Peyer's patch (tissue), 4 donors: ENCODE measurements at places on chromosomes 3 and 15.

DNA sequence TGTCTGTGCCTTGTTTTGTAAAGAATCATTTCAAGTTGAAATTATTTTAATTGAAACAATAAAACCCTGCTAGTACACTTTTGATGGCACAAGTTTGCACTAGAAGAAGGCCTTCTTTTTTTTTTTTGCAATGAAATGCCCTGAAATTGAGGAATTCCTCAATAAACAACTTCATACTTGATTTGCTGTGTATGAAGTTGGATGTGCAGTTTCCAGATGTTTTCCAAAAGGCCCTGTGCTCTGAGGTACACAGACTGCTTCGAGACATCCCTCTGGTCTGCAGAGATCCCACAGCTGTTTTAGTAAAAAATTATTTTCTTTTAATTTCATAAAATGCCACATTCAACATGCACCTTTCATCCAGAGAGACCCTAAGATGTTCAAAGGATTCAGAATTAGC lies 48.9 kb downstream of the HES1 start:
- no peak for DNase-seq

GRCh38 chr3:187616307-187616972 lies 53.8 kb downstream of the SST start:
- peak; percentile 57 for DNase-seq

GRCh38 chr3:24191801-24192403 lies 246.8 kb downstream of the NR1D2 start:
- DNase-seq = no peak

- DNase-seq = no peak
Observed at GRCh38 chr3:2024713-2025112, 74.0 kb upstream of the CNTN4 start.

- DNase-seq = no peak
Observed at GRCh38 chr3:195036574-195036973, 234.4 kb downstream of the XXYLT1 start.

GRCh38 chr15:55990516-55990915 lies 2.9 kb downstream of the NEDD4 start:
- DNase-seq = no peak

GRCh38 chr3:175526609-175527280 lies 667.6 kb downstream of the NAALADL2 start:
- no peak for DNase-seq

DNA sequence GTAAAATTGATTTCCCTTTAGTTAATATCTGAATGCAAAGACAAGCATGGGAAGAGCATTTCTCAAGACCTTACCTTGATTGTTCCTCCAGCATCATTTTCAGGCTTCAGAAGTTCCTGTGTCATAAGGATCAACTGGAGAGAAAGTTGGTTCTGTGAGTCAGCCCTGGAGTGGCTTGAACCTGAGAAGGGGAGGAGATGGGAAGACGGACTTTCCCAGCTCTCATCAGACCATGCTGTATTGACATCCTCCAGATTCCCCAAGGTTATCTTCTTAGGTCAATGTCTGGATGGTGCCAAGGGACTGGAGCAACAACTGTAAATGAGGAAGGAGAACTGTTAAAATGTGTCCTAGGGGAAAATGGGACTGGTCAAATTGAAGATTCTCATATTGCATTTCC lies 21.0 kb downstream of the RPSA start:
- DNase-seq = no peak

- DNase-seq = no peak
Observed at GRCh38 chr3:179301645-179302044, 21.2 kb upstream of the ZNF639 start.
